ENCODE measurements at places on chromosomes 7 and 10.

GRCh38 chr7:106075937-106076336 lies 36.2 kb downstream of the SYPL1 start:
- peak; percentile 38 for DNase-seq

GRCh38 chr10:24652381-24652957 lies 71.2 kb downstream of the ARHGAP21 start:
- DNase-seq, result no peak

- DNase-seq, result no peak
Measured at GRCh38 chr10:129963641-129964501, at the start of gene EBF3. TSS of gene EBF3 (minus strand) at chr10:129964274. CDS start at chr10:129963768, 506 bp downstream.

DNA sequence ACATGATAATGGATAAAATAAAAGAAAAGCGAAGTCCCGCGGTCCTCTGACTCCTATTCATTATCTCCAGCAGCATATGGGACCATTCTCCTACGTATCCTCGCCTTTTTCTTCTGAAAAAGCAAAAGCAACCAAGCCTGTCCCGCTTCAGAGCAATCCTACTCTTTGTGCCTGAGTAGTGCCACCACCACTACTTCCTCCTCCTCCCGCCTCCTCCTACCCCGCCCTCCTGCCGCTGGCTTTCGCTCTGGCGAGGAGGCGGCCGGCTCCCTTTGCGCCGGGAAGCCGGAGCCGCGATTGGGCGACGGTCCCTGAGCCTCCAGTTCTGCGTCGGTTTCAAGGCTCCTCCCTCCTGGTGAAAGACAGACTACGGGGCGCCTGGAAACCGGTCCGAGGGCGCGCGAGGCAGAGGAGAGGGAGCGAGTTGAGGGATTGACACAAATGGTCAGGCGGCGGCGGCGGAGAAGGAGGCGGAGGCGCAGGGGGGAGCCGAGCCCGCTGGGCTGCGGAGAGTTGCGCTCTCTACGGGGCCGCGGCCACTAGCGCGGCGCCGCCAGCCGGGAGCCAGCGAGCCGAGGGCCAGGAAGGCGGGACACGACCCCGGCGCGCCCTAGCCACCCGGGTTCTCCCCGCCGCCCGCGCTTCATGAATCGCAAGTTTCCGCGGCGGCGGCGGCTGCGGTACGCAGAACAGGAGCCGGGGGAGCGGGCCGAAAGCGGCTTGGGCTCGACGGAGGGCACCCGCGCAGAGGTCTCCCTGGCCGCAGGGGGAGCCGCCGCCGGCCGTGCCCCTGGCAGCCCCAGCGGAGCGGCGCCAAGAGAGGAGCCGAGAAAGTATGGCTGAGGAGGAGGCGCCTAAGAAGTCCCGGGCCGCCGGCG lies at the start of gene FZD1:
FZD1 (plus strand) TSS at position 388 of the 878 bp plus-strand sequence; CDS start at position 836, 448 bp downstream.
- DNase-seq, result peak; percentile 99

DNA sequence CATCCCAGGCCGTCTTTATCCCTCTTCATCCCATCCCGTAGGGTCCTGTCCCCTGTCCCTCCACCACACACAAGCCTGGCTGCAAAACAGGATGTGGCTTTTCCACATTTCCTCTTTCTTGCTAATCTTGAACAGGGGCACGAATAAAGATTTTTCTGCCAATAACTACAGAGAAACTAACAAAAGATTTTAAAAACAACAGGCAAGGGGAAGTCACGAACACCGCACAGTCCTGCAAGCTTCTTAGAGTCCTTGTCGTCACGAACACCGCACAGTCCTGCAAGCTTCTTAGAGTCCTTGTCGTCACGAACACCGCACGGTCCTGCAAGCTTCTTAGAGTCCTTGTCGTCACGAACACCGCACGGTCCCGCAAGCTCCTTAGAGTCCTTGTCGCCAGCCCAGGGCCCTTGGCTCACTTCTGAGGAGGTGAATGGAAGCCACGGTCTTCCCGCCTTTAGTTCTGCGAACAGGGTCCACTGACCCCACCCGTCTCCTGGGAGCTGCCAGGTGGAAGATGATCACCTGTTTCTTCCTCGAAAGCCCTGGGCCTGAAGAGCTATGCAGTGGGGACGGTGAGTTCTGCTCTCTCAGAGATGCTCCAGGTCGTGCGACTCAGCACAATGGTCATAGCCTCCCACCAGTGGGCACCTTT lies 10.3 kb upstream of the INSIG1 start:
- DNase-seq, result no peak

GRCh38 chr10:35592441-35592840 lies 12.7 kb upstream of the GJD4 start:
- no peak for DNase-seq

DNA sequence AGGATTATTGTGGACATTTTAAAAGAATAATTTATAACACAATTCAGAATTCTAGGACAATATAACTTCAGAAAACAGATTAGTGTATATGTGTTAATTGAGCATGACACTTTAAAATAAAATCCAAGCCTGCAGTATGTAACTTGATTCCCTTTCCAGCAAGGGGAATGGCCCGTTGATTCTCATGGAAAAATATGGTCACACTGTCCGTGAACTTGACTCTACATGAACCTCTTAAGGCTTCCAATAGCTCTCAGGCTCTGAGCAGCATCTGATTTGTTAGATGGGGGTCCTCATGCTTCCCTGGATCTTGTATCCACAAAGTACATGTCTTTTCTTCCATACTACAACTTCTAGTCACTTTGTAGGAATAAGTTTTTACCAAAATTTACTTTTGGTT lies 85.5 kb upstream of the AKR1E2 start:
- DNase-seq, result no peak

- DNase-seq, result no peak
Measured at GRCh38 chr10:127774766-127775559, 38.0 kb downstream of the FOXI2 start.

DNA sequence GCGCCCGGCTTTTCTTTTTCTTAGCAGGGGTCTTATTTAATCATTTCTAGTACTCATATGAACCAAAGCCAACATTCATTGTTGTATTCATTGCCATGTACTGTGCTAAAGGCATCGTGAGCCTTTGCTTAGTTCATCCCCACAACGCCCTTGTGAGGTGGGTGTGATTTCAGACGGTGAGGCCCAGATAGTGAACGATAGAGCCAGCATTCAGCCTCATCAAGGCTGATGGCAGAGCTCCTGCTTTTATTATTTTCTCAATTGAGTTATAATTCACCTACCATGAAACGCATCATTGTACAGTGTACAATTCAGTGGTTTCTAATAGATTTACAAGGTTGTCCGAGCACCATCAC lies 50.1 kb downstream of the HK1 start:
- DNase-seq, result no peak

DNA sequence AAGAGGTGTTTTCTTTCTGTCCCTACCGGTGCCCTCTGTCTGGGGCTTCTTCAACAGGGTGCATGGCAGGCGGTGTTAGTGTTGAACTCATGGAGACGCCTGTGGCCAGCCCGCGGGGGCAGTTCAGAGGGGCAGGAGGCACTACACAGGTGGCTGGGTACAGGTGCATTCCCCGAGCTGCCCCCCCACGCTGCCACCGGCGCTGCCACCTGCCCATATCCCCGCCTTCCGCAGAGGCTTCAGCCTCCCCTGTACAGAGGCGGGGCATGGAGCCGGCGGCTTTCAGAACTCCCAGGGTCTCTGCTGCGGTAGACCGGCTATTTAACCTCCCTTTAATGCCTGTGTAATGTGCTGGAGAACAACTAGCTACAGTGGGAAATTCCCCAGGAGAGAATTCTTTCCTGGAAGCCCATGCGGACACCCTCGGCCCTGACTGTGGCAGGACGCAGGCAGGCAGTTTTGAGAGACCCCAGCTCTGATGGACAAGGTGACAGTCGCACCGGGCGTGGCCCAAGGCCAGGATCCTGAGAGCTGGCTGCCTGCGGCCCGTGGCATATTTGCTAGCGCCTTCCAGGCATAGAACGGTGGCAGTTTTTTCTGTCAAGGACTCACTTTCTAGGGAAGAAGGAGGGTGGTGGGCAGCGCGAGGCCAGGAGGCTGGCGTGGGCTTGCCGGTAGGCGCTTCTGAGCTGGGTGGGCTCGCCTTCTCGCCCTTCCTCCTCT lies 53.7 kb upstream of the ZNF32 start:
- DNase-seq, result no peak

GRCh38 chr7:133051066-133051465 lies 30.8 kb downstream of the CHCHD3 start:
- peak; percentile 19 for DNase-seq

DNA sequence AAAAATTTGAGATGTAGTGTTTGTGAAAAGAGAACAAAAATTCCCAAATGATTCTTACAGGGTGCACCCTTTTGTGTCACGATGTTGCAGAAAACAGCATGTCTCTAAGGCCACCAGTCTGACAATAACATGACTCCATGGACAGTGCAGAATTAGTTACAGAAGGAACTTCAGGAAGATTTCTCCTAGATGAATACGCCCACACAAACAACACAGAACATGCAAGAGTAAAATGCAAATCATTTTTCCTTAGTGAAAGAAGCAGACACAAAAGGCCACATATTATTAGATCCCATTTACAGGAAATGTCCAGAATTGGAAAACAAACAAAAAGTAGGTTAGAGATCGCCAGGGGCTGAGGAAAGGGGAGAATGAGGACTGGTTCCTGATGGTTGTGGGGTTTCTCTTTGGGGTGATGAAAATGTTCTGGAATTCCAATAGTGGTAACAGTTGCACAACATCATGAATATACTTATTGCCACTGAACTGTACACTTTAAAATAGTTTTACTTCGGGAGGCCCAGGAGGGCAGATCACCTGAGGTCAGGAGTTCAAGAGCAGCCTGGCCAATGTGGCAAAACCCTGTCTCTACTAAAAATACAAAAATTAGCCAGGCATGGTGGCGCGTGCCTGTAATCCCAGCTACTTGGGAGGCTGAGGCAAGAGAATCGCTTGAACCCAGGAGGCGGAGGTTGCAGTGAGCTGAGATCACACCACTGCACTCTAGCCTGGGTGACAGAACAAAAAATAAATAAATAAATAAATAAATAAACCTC lies 10.2 kb downstream of the ZC3HAV1 start:
- no peak for DNase-seq

DNA sequence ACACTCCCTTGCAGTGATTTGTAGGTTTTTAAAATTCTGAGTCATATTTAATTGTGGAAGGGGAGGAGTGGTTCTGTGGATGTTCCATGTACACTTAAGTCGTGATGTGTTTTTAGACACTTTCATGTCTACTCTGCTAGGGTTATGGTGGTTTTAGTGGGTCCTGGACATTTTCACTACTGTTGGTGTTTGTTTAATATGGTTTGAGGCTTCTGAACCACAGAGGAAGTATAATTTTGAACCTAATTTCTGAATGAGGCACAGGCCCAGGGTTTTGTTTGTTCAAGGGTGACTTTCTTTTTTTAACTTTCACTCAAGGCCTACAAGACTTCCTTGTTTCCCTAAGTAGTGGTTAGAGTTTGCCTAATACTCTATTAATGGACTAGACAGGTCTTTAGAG lies 13.3 kb downstream of the SLC26A5 start:
- DNase-seq, result no peak

- DNase-seq, result peak; percentile 100
Measured at GRCh38 chr7:76291351-76292212, 10.9 kb upstream of the HSPB1 start.

GRCh38 chr7:44738876-44739665 lies 9.6 kb upstream of the ZMIZ2 start:
- no peak for DNase-seq
